ENCODE measurements at places on chromosomes 16 and 17. TPM values are rescaled to one million over a fixed set of nuclear protein-coding genes. Genes with fewer than 3 reads are reported as not detected.

DNA sequence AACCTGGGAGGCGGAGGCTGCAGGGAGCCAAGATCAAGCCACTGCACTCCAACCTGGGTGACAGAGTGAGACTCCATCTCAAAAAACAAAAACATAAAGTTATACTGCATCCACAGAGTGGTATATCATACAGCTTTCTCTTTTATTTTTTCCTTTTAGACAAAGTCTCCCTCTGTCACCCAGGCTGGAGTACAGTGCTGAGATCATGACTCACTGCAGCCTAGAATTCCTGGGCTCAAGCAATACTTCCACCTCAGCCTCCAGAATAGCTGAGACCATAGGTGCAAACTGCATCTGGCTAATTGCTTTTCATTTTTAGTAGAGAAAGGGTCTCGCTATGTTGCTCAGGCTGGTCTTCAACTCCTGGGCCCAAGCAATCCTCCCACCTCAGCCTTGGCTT lies 10.0 kb upstream of the COPRS start:
- DNase-seq: no peak

DNA sequence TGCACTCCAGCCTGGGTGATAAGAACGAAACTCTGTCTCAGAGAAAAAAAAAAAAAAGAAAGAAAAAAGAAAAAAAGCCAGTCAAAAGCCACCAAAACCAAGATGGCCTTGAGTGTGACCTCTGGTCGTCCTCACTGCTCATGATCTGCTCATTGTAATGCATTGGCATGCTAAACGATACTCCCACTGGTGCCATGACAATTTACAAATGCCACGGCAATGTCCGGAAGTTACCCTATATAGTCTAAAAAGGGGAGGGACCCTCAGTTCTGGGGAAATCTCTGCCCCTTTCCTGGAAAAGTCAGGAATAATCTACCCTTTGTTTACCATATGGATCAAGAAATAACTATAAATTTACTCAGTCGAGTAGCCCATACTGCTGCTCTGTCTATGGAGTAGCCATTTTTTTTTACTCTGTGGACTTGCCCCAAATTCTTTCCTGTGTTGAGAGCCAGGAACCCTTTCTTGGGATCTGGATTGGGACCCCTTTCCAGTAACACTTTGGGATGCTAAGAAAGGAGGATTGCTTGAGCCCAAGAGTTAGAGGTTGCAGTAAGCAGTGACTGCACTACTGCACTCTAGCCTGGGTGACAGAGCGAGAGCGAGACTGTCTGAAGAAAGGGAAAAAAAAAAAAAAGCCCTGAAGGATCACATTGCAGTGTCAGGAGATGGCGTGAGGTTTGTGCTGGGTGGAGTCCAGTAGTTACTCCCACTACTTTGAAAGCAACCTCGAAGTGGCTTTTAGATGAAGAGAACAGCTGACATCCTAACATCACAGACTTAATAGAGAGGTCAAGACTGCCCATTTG lies 3.7 kb upstream of the TMEM231 start:
- DNase-seq: no peak

The NECAB2 gene
- total RNA-seq: not detected

DNA sequence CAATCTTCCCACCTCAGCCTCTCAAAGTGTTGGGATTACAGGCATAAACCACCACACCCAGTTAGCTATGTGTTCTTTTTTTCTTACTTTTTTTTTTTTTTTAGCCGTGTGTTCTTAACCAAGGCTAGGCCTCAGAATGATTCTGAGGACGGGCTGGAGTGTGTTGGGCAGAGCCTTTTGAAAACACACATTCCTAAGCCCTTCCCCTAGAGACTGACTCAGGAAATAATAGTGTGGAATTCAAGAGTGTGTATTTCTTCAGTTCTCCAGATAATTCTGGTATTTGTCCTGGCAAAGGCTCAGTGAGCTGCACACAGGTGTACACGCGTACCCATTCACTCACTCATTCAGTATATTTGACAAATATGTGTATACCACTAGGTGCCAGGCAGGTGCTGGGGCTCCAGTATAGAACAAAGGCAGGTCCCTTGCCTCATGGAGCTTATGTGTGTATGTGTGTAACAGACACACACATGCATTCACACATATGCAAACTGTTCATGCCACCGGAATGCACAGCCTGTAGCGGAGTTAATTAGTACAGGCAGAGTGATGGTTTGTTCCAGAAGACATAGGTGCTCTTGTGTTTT lies 19.4 kb upstream of the NFATC3 start:
- peak; percentile 51 for DNase-seq

The CDK5R1 gene
- 1.3 TPM for total RNA-seq

DNA sequence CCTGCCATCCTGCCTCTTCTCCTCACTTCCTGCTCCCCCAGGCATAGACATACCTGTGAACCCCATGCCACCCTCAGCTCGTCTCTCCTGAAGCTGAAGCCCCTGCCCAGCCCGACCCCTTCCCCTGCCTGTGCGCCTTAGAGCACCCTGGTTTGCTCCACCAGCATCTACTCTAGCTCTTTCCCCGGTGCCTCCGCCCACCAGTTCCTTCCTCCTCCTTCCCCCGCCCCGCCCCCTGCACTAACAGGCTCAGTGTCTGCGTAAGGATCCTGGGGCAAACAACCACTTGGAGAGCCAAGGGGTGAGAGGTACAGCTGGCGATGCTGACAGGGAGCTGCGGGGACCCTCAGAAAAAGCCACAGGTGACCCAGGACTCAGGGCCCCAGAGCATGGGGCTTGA lies 1.9 kb downstream of the GPR142 start:
- no peak for DNase-seq

The WNK4 gene
- 0.99 TPM for total RNA-seq

The USP22 gene
- total RNA-seq: 195 TPM

The SKAP1 gene
- not detected for total RNA-seq

DNA sequence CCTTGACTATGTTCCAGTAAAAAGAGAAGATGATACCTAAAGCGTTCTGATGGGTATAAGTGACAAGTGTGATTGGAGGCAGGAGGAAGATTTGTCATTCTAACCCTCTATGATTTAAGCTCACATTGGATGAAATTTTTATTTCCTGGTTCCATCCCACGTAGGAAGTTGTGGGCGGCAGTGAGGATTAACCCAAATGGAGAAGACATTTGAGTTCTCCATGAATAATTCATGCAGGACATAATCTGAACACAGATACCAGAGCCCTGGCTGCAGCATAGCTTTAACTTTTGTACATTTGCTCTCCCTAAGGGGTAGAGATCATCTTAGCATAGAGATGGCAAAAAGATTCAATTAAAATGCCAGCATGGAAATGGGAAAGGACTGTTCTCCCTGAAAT lies 146.3 kb downstream of the SLC39A11 start:
- no peak for DNase-seq

The SLFN12 gene
- 50.4 TPM for total RNA-seq

DNA sequence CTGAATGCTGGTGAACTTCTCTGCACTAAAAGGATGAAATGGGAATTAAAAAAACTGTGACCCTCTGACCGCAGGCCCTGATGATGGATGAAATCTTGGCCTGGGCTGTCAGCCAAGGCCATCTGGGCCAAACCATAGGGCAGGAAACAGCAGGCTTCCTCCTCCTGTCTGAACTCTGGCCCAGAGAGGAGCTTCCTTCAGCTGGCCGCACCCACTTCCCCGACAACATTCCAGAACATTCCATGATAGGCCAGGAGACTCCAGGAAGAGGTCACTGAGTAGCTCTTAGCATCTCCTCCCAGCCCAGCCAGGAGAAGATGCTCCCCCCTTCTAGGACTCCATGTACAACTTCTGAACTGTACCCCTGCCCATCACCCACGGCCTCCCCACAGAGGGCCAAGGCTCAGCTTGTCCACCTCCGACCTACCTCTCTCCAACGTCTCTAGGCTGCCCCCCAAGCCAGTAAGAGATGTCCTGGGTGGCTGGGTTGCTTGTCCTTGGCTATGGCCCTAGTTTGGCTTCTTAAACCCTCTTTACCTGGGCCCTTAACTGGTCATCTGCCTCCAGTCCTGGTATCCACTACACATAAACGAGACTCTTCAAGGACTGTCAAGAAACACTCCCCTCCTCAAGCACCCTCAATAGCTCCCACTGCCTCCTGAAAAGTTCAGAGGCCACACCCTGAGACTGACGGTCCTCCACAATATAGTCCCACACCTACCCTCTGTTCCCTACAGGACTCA lies 1.7 kb downstream of the RPH3AL start:
- DNase-seq: peak; percentile 98

The KRTAP1-1 gene
- not detected for total RNA-seq

- no peak for DNase-seq
Observed at GRCh38 chr16:31260136-31260931, 559 bp downstream of the ITGAM start.

GRCh38 chr16:72166151-72166550 lies 5.8 kb downstream of the PMFBP1 start:
- no peak for DNase-seq

The RNF167 gene
- 13.5 TPM for total RNA-seq

DNA sequence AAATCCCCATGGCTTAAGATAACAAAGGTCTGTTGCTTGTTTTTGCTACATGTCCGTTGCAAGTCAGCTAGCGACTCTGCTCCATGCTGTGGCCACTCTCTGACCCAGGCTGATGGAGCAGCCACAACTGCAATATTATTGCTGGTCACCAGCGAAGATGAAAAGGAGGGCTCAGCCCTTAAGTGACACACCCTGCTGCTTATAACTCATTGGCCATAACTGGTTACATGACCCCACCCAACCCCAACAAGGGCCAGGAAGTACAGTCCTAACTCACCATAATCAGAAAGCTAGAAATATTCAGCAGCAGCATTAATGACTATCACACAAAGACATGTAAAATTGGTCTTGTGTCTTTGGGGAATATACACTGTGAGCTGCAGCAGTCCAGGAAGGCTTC lies 224.3 kb downstream of the SOX9 start:
- DNase-seq: no peak

- DNase-seq: no peak
Observed at GRCh38 chr17:2799653-2800052, 3.4 kb downstream of the RAP1GAP2 start.

- DNase-seq: no peak
Observed at GRCh38 chr16:55479430-55480140, 587 bp downstream of the MMP2 start.

DNA sequence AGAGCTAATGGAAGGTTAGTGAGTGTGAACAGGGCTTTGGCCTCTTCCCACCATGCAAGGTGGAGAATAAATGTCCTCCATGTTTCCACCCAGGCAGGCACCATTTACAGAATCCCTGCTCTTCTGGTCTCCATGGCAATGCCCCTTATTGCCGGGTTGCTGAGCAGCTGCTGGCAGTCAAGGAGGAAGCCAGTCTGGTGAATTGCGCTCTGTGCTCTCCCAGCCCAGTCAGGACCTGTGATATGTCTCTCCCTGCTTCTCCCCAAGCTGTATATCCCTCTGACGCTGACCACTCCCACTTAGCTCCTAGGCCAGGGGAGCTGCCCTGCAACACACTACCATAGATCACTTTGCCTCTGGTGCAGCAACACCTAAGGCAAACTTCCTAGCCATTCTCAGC lies 402.1 kb upstream of the ERCC4 start:
- no peak for DNase-seq

- no peak for DNase-seq
Observed at GRCh38 chr16:79713609-79714309, 113.2 kb upstream of the MAF start.
